ENCODE measurements at places on chromosomes 1 and 21. TPM values are rescaled to one million over a fixed set of nuclear protein-coding genes. Genes with fewer than 3 reads are reported as not detected.

PRR9 gene
- total RNA-seq, result not detected

- no peaks in the 10 kb centered on the region for H3K36me3 ChIP-seq
- no peaks in the 10 kb centered on the region for H3K27me3 ChIP-seq
- no peaks in the 10 kb centered on the region for H3K4me1 ChIP-seq
- no peak for DNase-seq
- no peak overlapping the region for H3K27ac ChIP-seq
- no peak overlapping the region for H3K4me3 ChIP-seq
These were observed 510.6 kb downstream of the NCAM2 start for GRCh38 chr21:21508859-21509258.

PBX1 gene
- total RNA-seq, result 719 TPM

GRCh38 chr1:209808059-209808581 is 2.2 kb upstream of the IRF6 start:
- no peak for DNase-seq
- peaks cover 41% of the 10 kb centered on the region for H3K4me1 ChIP-seq
- peaks cover 10% of the 10 kb centered on the region for H3K27me3 ChIP-seq
- H3K4me3 ChIP-seq, result no peak overlapping the region
- no peaks in the 10 kb centered on the region for H3K36me3 ChIP-seq
- H3K27ac ChIP-seq, result peak overlapping the region; percentile 51

MMP23B gene
- total RNA-seq, result 70.3 TPM

GRCh38 chr1:77966291-77966690 is 12.6 kb downstream of the FUBP1 start:
- no peaks in the 10 kb centered on the region for H3K27me3 ChIP-seq
- H3K27ac ChIP-seq, result peak overlapping the region; percentile 54
- peaks cover 7% of the 10 kb centered on the region for H3K4me1 ChIP-seq
- DNase-seq, result no peak
- H3K4me3 ChIP-seq, result no peak overlapping the region
- H3K36me3 ChIP-seq, result peaks cover 52% of the 10 kb centered on the region

GRCh38 chr1:87515781-87516180 is 187.1 kb downstream of the LMO4 start:
- H3K4me1 ChIP-seq, result peaks cover 38% of the 10 kb centered on the region
- DNase-seq, result no peak
- no peak overlapping the region for H3K4me3 ChIP-seq
- H3K36me3 ChIP-seq, result no peaks in the 10 kb centered on the region
- H3K27ac ChIP-seq, result no peak overlapping the region

DNA sequence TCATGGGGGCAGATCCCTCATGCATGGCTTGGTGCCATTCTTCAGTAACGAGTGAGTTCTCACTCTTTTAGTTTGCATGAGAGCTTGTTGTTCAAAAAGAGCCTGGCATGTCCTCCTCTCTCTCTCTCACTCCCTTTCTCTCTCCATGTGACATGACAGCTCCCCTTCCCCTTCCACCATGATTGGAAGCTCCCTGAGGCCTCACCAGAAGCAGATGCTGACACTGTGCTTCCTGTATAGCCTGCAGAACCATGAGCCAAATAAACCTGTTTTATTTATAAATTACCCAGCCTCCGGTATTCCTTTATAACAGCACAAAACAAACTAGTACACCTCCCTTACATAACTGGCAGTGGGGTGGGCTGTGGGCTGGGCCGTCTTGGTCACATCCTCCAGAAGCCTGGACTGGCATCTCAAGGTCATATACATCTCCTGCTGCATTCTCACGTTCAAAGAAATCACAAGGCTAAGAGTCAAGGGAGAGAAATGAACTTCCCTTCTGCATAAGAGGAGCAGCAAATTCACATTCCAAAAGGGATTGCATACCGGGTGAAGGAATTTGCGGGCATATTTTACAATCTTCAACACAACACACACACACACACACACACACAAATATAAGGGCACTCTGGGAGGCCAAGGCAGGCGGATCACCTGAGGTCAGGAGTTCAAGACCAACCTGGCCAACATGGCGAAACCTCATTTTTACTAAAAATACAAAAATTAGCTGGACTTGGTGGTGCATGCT is 2.3 kb upstream of the CCSAP start:
- H3K36me3 ChIP-seq, result no peaks in the 10 kb centered on the region
- H3K4me1 ChIP-seq, result peaks cover 20% of the 10 kb centered on the region
- peaks cover 22% of the 10 kb centered on the region for H3K27me3 ChIP-seq
- DNase-seq, result no peak

- no peak for DNase-seq
- H3K27me3 ChIP-seq, result no peaks in the 10 kb centered on the region
- no peaks in the 10 kb centered on the region for H3K36me3 ChIP-seq
- H3K4me3 ChIP-seq, result no peak overlapping the region
These were observed 325.1 kb downstream of the BRINP2 start for GRCh38 chr1:177495878-177496277.

DNA sequence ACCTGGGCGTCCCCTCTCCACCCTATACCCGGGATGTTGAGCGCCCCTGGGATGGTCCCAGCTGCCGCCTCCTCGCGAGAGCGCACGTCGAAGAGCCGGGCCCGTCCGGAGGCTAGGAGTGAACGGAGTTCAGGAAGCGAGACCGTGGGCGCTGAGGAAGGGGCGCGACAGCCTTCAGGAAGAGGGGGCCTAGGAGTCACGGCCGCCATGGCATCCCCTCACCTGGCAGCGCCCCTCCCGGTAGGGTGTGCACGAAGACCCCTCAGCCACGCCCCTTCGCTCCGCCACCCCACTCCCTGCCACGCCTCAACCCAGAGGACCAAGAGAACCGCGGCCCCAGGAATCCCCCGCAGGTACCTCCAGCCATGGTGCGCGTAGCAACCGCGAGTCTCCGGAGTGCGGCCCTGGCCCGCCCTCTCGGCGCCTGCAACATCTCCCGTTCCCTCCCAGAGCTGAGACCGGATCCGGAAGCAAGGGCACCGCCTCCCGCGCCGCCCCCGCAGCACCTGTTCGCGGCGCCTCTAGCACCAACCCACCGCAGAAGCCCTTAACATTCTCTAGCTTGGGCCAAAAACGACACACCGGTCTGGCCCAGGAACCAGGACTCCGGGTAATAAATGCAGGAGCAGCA is at the start of gene TSTD1:
TSTD1 (minus strand) TSS at position 442 of the 631 bp plus-strand sequence; CDS start at position 367, 75 bp downstream.
- H3K4me3 ChIP-seq, result peak within 1 kb of the TSS; percentile 79
- H3K27ac ChIP-seq, result peak within 1 kb of the TSS; percentile 94
- peak; percentile 82 for DNase-seq
- peaks cover 17% of the 10 kb centered on the region for H3K4me1 ChIP-seq

DNA sequence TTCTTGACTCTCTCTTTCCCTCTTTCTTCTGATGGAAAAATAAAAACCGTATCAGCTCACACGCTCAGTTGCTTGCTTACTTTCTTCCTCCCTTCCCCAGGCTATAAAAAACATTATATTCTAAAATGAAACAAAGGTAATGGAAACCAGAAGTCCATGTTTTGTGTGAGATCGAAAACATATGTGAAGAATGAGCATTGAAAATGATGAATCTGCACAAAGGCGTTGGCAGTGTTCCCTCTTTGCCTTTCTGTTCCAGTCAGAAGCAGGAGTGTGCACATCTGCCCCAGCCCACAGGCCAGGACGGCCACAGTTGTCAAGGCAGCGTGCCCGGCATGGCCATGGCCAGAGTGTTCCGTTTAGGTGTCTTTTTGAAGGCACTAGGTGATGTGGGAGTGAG is 185.3 kb upstream of the USP24 start:
- peaks cover 5% of the 10 kb centered on the region for H3K4me1 ChIP-seq
- no peak overlapping the region for H3K27ac ChIP-seq
- H3K27me3 ChIP-seq, result no peaks in the 10 kb centered on the region
- no peak overlapping the region for H3K4me3 ChIP-seq

CHRNB2 gene
- 0.31 TPM for total RNA-seq

OVAAL gene
- total RNA-seq, result not detected

DNA sequence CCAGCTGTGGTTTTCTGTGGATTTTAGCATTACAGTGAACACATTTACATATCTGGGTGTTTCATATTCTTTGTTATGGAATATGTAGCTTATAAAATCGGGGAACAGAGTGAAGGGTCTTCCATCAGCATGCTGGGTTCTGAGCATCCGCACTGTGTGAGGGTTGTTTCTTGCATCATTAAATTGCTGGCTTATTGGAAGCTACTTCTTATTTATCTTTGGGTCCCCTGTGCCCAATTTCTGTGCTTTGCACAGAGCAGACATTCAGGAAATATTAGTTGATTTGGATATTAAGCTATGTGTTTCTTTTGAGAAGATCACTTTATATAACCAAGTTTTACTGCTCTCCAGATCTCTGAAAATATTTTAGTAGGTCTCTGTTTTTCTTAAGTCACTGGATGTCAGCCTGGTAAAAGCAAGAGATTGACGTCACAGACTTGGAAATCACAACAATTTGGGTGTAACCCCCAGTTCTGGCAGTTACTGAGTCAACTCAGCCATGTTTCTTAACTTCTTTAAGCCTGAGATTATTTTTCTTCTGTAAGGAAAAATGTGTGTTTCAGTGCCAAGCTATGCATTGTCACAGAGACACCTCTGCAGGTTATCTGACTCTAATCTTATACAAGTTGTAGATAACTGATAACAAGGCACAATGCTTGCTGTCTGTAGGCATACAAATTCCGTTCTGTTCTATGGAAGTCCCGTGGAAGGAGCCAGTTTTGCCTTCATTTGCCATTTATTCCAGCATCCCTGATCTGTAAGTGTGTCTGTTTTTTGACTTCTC is 258.3 kb upstream of the KAZN start:
- H3K4me3 ChIP-seq, result no peak overlapping the region
- H3K27ac ChIP-seq, result no peak overlapping the region
- peaks cover 61% of the 10 kb centered on the region for H3K27me3 ChIP-seq
- H3K36me3 ChIP-seq, result no peaks in the 10 kb centered on the region
- H3K4me1 ChIP-seq, result no peaks in the 10 kb centered on the region

DNA sequence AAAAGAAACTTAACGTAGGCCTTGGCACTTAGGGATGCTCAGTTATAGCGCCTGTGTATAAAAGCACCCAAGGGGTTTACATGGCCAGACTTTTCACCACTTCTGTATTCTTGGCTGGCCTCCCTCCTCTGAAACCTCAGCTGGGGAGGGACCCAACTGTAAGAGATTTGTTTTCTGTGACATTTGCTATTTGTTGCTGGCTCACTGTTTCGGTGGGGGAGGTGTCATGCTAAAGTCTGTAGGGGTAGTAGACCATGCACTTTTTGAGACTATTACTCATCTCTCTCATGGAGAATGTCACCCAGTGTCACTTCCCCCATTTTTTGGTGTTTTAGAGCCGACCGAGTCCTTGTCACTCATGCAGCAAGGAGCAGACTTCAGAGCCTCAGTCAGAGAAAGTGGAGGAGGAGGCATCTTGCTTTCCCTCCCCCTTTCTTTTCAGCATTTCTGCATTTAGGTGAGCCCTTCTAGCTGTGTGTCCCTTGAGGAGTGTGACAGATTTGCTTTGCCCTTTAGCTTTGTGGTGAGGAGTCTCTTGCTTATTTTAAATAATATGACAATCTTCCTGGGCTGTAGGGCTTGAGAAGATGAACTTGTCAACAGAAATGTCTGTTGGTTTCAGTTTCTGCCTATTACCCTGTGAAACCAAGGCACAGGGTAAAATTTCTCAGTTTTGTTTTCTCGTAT is 160.1 kb downstream of the FASLG start:
- DNase-seq, result no peak
- no peaks in the 10 kb centered on the region for H3K27me3 ChIP-seq
- peaks cover 4% of the 10 kb centered on the region for H3K36me3 ChIP-seq

DNA sequence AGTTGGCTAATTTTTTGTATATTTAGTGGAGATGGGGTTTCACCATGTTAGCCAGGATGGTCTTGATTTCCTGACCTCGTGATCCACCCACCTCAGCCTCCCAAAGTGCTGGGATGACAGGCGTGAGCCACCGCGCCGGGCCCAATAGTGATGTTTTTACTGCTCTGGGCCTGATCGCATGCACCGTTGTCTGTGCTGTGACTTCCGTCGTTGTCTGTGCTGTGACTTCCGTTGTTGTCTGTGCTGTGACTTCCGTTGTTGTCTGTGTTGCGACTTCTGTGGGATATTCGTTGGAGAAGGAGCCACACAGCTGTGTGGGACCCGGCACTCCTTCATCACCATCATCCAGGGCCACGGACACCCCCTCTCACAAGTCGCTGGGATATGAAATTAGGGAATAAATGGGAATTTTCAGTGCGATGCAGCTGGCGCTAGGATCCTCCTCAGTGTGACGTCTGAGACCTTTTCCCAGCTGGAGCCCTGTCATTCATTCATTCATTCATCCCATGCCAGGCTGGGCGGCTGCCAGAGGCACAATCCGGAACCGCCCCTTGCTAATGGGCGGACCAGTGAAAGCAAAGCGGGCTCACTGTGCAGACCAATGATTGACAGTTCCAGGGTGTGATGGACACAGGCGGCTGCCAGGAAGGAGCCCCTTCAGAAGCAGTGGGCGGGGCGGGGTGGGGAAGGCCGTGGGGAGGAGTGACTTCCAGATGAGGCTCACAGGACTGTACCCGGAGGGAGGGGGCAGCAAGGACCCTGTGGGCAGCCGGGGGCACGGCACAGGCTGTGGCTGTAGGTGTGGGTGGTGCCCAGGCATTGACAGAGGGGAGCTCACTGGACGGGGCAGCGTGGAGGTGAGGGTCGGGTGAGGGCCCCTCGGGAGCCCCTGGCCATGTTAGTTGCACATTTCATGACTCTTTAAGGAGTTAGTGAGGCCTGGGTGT is 48.9 kb downstream of the PRKCZ start:
- H3K4me3 ChIP-seq, result no peak overlapping the region
- no peak for DNase-seq
- H3K36me3 ChIP-seq, result peaks cover 26% of the 10 kb centered on the region
- no peaks in the 10 kb centered on the region for H3K27me3 ChIP-seq
- H3K27ac ChIP-seq, result no peak overlapping the region
- H3K4me1 ChIP-seq, result peaks cover 6% of the 10 kb centered on the region

GRCh38 chr1:38486085-38486484 is 373.5 kb downstream of the RRAGC start:
- DNase-seq, result peak; percentile 20
- no peaks in the 10 kb centered on the region for H3K36me3 ChIP-seq
- no peaks in the 10 kb centered on the region for H3K4me1 ChIP-seq
- H3K27me3 ChIP-seq, result peaks cover 89% of the 10 kb centered on the region

S100A3 gene
- not detected for total RNA-seq

DNA sequence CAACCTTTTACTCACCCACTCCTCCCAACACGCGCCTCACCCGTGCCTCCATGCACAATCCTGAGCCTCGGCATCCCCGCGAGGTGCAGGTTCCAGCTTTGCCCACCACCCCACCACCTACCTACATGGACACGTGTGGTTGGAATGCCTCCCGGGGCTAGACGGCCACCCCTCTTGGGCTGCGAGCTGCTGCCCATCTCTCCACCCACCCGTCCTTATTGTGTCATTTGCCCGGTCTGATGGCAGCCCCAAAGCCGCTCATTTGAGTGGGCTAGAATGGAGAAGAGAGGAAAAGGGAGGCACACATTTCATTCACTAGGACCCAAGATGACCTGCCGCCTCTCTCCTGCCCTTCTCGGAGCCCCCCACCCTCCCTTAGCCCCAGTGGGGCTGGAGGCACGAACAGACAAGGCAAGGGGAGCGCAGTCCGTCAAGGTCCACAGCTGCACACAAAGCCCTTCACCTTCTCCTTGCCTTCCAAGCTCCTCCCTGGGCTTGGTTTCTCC is 785 bp downstream of the ZNF697 start:
- no peak for DNase-seq
- peaks cover 44% of the 10 kb centered on the region for H3K4me1 ChIP-seq
- H3K27me3 ChIP-seq, result no peaks in the 10 kb centered on the region

GRCh38 chr21:45997495-45998275 is 16.1 kb downstream of the COL6A1 start:
- no peak overlapping the region for H3K27ac ChIP-seq
- H3K27me3 ChIP-seq, result no peaks in the 10 kb centered on the region
- H3K4me3 ChIP-seq, result no peak overlapping the region
- H3K36me3 ChIP-seq, result peaks cover 1% of the 10 kb centered on the region

GRCh38 chr1:183840140-183840539 is 35.2 kb downstream of the RGL1 start:
- no peak overlapping the region for H3K4me3 ChIP-seq
- DNase-seq, result no peak
- peaks cover 59% of the 10 kb centered on the region for H3K4me1 ChIP-seq
- peak overlapping the region; percentile 37 for H3K27ac ChIP-seq
- peaks cover 12% of the 10 kb centered on the region for H3K36me3 ChIP-seq
